ENCODE measurements at places on chromosomes 13 and 19.

DNA sequence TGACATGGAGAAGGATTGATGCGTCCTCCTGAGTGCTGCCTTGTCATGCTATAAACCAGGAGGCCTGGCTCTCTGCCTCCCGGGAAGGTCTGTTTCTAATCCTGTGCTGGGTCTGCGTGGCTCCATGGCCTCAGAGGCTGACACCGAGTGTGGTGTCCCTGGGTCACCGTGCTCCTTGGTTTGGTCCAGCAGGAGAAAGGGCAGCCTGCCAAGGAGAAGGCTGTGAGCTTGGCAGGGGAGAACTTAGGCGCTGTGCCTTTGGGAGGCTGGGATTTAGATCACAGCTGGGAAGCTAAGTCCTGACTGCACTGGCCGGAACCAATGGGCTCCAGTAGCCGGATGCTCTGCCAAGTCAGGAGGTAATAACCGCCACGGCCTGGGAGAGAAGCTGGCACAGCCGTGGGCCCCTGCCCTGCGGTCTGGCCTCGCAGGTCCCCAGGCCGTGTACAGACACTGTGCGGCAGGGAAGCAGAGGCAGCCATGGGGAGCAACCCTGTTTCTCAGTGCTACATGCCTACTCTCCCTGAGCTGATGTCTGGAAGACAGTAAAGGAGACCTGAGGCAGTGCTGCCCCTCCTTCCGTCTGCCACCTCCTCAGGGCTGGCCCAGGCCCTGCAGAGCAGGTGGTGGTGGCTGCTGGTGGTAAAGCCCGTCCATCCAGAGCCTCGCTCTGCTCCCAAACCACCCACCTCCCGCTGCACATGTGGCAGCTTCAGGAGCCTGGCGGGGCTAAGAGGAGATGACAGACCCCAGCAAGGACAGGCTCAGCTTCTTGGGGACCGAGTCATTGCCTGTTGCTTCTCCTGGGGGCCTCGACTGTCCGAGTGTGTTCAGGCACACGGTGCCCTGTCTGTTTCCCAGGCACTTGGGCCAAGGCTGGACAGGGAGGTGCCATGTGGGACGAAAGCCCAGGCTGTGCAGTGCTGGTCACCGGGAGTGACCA, 44.9 kb downstream of the C13orf46 start:
- no peak for DNase-seq

DNA sequence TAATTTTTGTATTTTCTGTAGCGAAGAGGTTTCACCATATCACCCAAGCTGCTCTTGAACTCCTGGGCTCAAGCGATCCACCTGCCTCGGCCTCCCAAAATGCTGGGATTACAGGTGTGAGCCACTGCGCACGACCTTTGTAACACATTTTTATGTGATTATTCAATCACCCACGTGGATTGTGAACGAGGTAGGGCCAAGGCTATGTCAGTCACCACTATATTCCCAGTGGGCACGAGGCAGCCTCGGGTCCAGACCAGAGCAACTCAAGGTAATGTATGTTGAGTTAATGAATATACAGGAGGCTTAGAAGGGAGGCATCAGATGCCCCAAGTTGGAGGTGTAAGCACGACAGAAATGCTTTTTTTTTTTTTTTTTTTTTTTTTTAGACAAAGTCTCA, 8.9 kb downstream of the PTGIR start:
- no peak for DNase-seq

GRCh38 chr19:45200568-45200967, 22.0 kb downstream of the BLOC1S3 start:
- no peak for DNase-seq

- no peak for DNase-seq
Measured at GRCh38 chr19:12872941-12873890, 8.0 kb downstream of the DNASE2 start.

DNA sequence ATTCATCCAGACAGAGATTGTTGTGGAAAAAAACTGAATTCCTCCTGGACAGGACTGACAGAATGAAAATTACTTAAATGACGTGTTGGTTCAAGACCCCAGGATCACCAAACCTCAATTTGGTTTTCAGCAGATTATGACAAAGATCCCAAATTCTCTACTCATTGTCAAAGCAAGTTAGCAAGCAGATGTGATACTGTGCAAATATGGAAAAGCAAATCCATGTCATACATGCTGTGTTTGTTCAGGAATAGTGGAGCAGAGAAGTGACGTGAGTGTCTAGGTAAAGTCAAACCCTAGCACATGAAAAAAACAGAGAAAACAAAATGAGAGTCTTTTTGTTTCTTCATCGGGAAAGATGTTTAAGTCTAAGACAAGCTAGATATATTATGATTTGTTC, 169.2 kb upstream of the NBEA start:
- DNase-seq, result no peak

- DNase-seq, result no peak
Measured at GRCh38 chr19:2223959-2224358, 12.2 kb downstream of the PLEKHJ1 start.

DNA sequence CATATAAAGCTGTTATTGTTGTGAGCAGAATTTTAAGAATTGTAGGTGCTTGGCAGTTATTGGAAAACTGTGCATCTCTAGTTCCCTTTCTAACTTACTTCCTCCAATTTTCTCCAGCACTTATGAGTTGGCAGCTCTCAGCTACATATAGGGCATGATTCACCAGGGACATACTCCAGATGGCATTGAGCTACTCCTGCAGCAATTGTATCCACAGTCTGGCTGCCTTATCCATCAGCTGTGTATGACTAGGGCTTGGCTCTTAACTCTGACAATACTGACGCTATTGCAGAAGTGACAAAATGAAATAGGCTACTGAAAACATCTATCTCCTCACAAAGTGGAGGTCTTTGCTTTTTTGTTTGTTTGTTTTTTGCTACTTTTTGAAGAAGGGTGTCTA, 276.7 kb downstream of the POU4F1 start:
- DNase-seq, result no peak

GRCh38 chr13:64778002-64778401, 2452.1 kb downstream of the PCDH9 start:
- DNase-seq, result no peak

DNA sequence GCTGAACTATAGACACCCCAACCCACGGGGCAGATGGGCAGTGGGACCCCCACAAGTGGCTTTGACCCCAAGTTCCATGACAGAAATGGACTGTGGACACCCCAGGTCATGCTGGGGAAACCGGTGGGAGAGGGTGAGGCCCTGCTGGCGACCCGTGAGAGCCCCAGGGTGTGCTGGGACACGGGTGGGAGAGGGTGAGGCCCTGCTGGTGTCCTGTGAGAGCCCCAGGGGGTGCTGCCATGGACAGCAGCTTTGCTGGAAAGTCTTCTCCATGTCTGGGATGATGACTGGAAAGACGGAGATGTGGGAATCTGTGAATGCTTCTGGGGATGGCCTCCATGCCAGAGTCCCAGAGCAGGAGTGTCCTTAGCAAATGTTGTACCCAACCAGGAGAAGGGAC, 148.4 kb downstream of the URI1 start:
- DNase-seq, result no peak

- DNase-seq, result peak; percentile 91
Measured at GRCh38 chr19:18097217-18097992, at the start of gene MAST3. Gene MAST3, plus strand, starts transcription at chr19:18097778. Its CDS starts 15 bp downstream, at chr19:18097793.

- no peak for DNase-seq
Measured at GRCh38 chr13:28532388-28533124, 37.6 kb upstream of the FLT1 start.

DNA sequence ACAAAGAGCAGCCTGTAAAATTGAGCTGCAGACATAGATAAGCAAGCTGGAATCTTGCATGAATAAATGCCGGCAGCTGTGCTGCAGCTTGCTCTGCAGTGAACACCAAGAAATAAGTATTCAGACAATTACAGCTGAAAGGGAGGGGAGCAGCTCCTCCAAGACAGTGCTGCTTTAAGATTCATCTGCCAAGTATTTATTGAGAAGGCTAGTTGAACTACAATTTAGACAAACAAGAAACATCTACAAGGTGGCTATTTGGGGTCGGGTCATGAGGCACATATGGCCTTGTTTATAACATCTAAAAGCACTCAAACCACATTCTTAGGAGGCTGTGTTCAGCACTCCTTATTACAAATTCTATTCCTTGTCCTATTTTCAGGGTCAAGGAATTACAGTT, 34.9 kb downstream of the ZNF726 start:
- no peak for DNase-seq
